ENCODE measurements at places on chromosomes 6 and 20. TPM values are rescaled to one million over a fixed set of nuclear protein-coding genes. Genes with fewer than 3 reads are reported as not detected.

- no peak for DNase-seq
Measured at GRCh38 chr20:62669249-62669648, 26.9 kb downstream of the SLCO4A1 start.

GRCh38 chr6:21527731-21528130 is 65.8 kb upstream of the SOX4 start:
- no peak for DNase-seq

GRCh38 chr6:125183391-125183790 is 29.8 kb downstream of the TPD52L1 start:
- no peak for DNase-seq

DNA sequence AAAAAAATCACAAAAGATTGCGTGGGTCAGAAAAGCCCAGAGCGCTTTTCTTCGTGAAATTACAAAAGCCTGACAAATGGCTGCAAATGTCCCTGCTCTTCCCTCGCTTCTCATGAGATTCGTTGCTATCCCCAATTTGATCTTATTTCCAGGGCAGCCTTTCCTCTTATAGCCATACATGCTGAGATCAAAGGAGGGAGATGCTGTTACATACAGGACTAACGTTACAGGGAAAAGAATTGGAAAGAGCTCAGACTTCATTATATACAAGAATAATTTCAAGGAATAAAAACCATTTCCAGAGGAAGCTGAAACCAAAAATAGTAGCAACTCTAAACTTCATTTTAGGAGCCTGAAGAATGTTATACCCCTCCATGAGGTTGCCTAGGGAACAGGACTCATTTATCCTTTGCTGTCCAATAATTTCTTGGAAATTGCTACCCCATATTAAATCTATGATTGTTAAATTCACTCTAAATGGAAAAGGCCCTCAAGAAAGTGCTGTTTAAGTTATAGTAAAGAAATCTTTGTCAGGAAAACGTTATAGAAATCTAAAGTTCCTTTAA is 81.0 kb downstream of the METTL24 start:
- no peak for DNase-seq

GRCh38 chr20:63567386-63568169 is 6.5 kb downstream of the HELZ2 start:
- DNase-seq: peak; percentile 74

- DNase-seq: no peak
Measured at GRCh38 chr20:22523499-22524392, 60.6 kb downstream of the FOXA2 start.

GRCh38 chr20:61259741-61260140 is 7.7 kb downstream of the CDH4 start:
- DNase-seq: no peak

GRCh38 chr6:134878136-134878535 is 71.8 kb downstream of the ALDH8A1 start:
- no peak for DNase-seq

GRCh38 chr6:87745966-87746721 is 44.1 kb upstream of the AKIRIN2 start:
- DNase-seq: no peak

DNA sequence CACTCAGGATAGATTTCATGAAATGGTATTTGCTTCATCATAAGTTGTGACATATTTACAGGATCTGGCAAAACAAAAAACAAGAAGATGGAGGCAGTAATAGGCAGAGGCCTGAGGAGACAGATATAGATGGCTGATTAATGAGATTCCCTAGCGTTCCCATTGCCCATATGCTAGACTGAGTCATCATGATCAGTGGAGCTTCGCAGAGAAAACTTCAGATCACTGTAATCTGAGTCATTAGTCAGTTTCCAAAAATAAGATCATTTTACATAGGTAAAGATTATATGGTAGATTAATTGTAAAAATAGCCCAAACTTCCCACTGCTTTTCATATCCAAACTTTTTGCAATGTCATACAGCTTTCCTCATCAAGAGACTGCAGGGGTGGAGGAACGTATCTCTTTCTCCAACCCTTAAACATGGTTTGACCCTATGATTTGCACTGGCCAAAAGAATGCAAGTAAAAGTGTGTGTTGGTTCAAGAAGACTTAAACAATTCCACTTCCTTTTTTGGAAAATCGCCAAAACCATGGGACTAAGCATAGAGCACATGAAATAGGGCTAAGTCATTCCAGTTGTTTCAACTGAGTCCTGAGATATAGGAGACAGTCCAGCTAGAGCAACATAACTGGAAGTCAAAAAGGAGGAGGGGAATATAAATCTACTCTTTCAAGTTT is 626.0 kb downstream of the RNF144B start:
- no peak for DNase-seq

DNA sequence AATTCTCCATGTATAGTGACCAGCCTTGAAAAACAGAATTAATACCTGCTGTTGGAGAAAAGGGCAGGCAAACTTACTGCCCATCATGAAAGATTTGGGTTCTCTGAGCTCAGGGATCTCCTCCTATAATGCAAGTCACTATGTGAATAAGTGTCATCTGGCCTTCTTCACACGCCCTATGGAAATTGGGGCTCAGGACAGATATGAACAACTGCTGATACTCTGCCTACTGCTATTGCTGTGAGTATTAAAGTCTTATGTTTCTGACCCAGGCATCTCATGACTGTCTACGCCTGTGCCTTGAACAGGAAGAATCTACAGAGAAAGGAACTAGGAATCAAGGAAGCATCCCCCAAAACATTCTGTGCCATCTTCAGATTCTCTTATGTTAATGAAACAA is 226.1 kb downstream of the SOD2 start:
- no peak for DNase-seq

- DNase-seq: no peak
Measured at GRCh38 chr6:151900256-151900655, 92.8 kb downstream of the ESR1 start.

DNA sequence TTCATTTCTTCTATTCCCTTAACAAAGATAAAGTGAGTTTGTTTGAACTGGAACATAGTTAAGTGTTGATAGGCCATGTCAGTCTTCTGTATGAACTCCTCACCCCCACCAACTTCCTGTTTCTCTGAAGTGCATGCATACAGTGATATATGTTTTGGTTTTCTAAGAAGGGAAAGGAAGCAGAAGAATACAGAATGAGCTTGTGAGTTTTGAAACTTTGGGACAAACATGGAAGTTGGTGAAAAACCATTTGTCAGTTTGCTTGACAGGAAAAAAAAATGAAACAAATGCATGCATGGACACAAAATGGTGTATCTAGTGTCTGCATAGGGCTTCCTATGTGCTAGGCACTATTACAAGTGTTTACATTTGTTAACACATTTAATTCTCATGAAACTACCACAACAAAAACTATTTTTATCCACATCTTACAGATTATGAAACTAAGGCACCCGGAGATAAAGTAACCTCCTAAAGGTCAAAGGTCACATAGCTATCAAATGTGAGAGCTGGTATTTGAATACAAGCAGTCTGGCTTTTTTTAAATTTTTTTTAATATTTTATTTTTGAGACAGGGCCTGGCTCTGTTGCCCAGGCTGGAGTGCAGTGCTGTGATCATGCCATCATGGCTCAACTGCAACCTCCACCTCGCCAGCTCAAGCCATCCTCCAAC is 105.9 kb downstream of the ADGRB3 start:
- DNase-seq: no peak

DNA sequence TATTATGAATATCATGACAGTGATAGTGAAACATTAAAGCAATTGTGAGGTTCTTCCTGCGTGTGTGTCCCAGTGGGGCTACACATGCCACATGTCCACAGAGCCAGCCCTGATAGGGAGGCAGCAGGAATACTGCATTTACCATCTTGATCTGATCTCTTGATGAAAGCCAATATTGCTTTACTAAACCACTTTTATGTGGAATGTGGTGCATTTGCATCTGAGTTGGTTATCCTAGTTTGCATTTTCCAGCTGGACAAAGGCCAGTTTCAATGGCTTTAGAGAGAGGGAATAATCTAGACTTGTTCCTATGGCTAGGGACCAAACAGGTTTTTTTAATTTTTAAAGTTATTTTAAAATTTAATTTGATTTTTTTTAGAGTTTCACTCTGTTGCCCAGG is 216.3 kb upstream of the FERMT1 start:
- DNase-seq: no peak

DNA sequence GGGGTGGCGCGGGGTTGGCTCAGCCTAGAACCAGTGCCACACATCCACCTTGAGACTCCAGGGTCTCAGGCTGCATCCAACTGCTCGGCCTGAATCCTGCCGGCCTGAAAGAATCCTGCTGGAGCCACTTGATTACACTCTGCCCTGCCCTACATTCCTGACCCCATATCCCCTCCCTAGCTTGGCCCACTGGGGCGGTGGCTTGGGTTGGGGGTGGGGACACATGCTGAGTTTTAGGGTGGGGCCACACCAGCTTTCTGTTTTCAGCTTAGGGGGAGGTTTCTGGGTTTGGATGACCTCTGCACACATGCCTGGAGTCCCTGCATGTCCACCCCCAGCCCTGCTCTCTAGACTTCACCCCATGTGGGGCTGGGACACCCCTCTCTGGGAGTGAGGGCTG is 6.8 kb downstream of the ITPR3 start:
- no peak for DNase-seq

DNA sequence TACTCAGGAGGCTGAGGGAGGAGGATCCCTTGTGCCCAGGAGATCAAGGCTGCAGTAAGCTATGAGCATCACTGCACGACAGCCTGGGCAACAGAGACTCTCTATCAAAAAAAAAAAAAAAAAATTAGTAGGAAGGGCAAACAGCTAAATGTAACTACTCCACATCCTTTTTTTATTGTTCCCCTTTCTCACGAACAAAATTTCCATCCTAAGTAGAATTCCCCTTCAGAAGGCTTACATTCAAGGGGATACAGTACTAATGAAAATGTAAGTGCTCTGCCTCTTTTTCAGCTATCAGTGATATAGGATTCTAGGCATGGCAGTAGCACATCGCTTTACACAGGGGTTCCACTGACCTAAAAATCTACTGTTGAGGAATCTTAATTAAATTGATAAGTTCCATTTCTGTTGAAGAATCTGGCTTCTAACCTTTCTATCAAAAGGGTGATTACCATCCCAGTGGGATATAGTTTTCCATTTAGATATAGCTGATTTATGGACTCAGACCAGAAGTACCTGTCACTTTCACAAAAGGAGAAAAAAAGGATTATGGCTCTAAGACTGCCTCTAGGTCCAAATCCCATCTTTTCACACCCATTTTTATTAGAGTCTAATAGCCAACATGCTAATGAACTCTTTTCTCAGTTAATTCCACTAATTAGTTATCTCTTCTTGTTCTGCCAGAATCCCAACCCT is 2.6 kb downstream of the B4GALT5 start:
- no peak for DNase-seq

GRCh38 chr6:143166247-143166695 is 105.6 kb downstream of the AIG1 start:
- DNase-seq: no peak

- no peak for DNase-seq
Measured at GRCh38 chr20:22927537-22927936, 107.6 kb upstream of the SSTR4 start.

The DEFB125 gene
- total RNA-seq: not detected

The CBLN4 gene
- not detected for total RNA-seq

The HCRTR2 gene
- not detected for total RNA-seq

The MUC21 gene
- not detected for total RNA-seq

The FAM83C gene
- total RNA-seq: not detected

The LY6G6F gene
- total RNA-seq: not detected

The C20orf144 gene
- 0.39 TPM for total RNA-seq

Measured in activated naive CD8-positive, alpha-beta T cell treated with anti-CD3 and anti-CD28 coated beads, Interleukin-2, amount 10 ng/mL, durations not matched to agents 7 days and 5 days (primary cell).